ENCODE measurements at places on chromosomes 11 and 22.

DNA sequence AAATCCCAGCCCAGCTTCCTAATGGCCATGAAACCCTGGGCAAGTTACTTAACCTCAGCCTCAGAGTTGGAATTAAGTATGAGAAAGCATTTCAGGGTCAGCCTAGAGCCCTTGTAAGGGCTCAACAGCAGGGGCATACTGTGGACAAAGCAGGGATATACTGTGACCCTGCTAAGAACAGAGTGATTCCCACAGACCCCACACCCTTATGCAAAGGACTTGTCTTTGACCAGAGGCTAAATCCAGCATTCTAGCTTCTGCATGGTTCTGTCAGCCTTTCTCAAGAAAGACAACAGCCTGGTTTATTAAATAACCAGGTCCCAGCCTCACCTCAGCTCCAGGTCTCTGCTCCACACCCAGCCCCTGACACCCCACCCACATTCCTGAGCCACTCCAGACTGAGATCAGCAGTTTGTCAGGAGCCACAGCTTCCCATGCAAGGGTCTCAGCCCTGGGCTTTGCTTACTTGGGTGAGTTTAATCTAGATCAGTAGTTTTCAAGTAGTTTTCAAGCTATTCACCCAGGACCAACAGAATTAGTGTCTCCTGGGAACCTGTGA lies 69.2 kb downstream of the GALNT18 start:
- no peak for DNase-seq
- no peak overlapping the region for H3K27ac ChIP-seq
- H3K27me3 ChIP-seq, result peaks cover 37% of the 10 kb centered on the region
- H3K4me3 ChIP-seq, result no peak overlapping the region
- H3K4me1 ChIP-seq, result no peaks in the 10 kb centered on the region

DNA sequence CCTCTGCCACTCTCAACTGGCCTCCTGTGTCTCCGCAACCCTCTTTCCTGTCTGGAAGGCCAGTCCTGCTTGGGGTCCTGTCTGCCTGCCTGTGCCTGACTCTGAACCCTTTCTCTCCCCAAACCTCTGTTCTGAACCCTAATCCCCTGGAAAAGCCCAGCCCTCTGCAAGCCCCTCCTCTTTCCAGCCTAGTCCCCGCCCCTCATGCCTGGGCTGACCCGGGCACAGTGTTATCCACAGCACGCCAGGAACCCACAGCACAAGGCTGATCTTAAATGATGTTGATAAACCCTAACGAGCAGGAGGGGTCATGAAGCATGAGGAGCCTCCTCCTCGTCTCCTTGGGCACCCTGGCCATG lies at the start of gene IFITM10:
Gene IFITM10 (minus strand): TSS at position 115 of the 359 bp plus-strand sequence. CDS start 153 bp downstream, outside the sequence.
- peak within 1 kb of the TSS; percentile 65 for H3K4me3 ChIP-seq
- H3K36me3 ChIP-seq, result no peaks in the 10 kb centered on the region
- H3K4me1 ChIP-seq, result peaks cover 20% of the 10 kb centered on the region
- no peak within 1 kb of the TSS for H3K27ac ChIP-seq
- H3K27me3 ChIP-seq, result peaks cover 15% of the 10 kb centered on the region

GRCh38 chr22:30733181-30733631 lies 38.5 kb downstream of the OSBP2 start:
- H3K36me3 ChIP-seq, result peaks cover 2% of the 10 kb centered on the region
- no peak overlapping the region for H3K27ac ChIP-seq
- no peaks in the 10 kb centered on the region for H3K4me1 ChIP-seq
- no peak overlapping the region for H3K4me3 ChIP-seq

DNA sequence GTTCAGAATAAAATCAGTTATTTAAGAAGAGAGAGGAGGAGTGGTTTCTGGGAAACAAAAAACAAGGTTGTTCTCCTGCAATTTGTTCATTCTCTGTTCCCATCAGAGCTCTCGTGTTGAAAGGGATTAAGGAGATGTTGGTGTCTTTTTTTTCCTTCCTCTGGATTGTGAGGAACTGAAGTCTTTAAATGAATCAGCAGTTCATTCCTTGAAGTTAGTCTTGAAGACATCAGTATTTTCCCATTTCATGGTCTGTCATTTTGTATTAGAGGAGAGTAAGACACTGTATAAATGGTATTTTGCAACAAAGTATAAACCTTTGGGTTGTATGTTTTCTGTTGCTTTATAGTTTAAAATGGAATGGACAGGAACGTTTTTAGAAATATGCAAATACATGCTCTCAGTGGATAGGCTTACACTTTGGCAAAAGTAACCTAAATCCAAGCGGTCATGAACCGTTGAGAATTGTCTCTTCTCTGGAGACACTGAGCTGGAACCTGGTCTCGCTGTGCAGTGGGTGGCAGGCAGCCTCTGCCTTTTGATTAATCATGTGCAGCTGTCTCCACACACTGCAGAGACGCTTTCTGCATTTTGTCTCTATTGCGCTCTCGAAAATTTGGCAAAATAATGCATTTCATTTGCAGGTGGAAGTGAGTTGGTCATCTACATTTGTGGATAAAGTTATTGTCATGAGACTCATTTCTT lies 33.0 kb downstream of the SAMM50 start:
- H3K27ac ChIP-seq, result no peak overlapping the region
- DNase-seq, result no peak
- H3K27me3 ChIP-seq, result no peaks in the 10 kb centered on the region

DNA sequence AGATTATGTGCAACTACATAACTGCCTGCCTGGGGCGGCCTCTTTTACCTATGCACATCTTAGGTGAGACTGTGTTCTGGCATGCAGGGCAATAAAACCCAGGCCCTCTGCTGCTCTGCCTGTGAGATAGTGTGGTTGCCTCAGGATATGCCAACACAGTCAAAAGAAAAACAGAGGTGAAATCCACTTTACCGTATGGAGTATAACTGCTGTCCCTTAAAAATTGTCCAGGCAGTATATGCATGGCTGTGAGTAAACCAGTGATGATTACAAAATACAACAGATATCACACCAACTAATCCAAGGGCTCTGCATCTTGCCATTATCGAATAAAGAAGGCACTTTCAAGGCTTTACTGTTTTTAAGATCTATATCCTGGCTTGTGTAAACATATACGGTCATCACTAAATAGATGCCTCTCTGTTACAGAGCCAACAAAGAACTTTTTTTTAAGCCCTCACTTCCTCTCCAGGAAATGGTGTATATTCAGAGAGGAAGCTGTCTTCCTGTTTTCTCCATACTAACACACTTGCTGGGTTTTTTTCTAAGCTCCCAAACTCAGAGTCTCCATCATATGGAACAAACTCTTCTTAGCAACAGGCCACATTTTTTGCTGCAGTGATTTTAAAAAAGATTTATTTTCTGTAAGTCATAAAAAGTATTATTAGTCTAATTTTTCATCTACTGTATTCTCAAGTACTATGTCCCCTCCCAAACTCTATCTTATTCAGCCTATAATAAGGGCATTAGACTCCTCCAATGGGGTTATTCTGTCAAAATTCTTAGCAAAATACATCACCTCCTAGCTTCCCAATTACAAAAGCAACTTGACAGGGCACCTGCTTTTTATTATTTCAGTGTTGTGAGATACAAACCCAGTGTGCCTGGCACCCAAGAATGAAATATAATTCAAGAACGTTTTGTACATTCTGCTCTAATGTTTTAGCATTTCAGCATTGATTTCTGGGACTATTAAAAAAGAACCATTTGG lies 135.2 kb downstream of the MAML2 start:
- no peak for DNase-seq
- H3K4me3 ChIP-seq, result peak overlapping the region; percentile 76
- H3K27ac ChIP-seq, result peak overlapping the region; percentile 95

DNA sequence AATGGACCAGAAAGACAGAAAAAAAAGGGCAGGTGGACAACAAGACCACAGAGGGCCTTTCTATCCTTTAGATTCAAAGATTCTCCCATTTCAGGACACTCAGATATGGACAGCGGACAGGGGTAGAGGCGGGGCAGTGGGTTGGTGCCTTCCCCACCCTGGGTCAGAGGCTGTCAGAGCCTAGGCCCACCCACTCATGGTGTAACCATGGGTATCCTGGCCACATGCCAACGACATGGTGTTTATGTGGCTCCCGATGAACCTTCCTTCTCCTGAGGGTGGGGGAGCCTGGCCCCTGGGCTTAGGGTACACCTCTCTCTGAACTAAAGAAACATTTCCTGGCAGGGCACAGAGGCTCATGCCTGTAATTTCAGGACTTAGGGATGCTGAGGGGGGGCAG lies 14.3 kb upstream of the P2RY2 start:
- H3K36me3 ChIP-seq, result peaks cover 6% of the 10 kb centered on the region
- H3K27me3 ChIP-seq, result peaks cover 46% of the 10 kb centered on the region
- no peak for DNase-seq
- peaks cover 8% of the 10 kb centered on the region for H3K4me1 ChIP-seq
- no peak overlapping the region for H3K27ac ChIP-seq

DNA sequence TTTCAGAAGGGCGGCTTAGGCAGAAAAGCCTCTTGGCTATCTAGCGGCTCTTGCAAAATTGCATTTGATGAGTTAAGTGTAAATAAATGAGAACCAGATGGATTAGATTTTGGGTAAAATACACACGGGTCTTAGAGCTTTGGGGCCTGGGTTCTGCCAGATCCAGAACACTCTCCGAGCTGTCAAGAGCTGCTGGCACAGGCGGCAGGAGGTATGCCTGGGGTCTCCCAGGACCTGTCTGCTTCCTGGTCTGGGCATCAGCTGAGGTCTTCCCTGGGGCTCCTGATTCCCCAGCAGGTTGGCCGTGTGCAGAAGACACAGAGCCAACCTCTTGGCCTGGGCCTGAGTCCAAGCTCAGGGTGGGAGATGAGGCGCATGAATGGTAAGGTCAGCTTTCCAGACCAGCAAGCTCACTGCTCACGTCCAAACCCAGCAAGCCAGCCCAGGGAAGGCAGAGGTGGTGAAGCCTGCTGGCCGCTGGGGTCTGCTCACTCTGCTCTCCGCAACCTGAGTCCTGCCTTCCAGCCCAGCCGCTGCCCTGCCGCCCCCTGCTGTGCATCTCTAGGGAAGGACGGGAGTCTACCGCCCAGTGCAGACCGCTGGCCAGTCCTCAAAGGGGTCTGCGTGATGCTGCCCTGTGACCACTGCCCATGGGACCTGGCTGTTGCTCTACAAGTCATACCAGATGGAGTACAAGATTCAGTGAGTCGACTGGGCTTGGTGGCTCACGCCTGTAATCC lies 44.9 kb downstream of the SCUBE1 start:
- peaks cover 14% of the 10 kb centered on the region for H3K4me1 ChIP-seq
- H3K4me3 ChIP-seq, result no peak overlapping the region
- H3K27ac ChIP-seq, result no peak overlapping the region
- DNase-seq, result no peak
- H3K27me3 ChIP-seq, result peaks cover 24% of the 10 kb centered on the region
- H3K36me3 ChIP-seq, result no peaks in the 10 kb centered on the region

DNA sequence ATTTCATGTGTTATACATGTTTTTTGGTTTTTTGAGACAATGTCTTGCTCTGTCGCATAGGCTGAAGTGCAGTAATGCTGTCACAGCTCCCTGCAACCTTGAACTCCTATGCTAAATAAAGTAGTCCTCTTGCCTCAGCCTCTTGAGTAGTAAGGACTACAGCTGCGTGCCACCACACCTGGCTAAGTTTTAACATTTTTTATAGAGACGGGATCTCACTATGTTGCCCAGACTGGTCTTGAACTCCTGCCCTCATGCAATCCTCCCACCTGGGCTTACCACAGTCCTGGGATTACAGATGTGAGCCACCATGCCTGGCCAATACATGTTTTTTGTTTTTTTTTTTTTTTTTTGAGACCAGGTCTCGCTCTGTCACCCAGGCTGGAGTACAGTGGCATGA lies 33.9 kb downstream of the SWAP70 start:
- no peak overlapping the region for H3K27ac ChIP-seq
- H3K4me1 ChIP-seq, result peaks cover 8% of the 10 kb centered on the region
- no peaks in the 10 kb centered on the region for H3K27me3 ChIP-seq

DNA sequence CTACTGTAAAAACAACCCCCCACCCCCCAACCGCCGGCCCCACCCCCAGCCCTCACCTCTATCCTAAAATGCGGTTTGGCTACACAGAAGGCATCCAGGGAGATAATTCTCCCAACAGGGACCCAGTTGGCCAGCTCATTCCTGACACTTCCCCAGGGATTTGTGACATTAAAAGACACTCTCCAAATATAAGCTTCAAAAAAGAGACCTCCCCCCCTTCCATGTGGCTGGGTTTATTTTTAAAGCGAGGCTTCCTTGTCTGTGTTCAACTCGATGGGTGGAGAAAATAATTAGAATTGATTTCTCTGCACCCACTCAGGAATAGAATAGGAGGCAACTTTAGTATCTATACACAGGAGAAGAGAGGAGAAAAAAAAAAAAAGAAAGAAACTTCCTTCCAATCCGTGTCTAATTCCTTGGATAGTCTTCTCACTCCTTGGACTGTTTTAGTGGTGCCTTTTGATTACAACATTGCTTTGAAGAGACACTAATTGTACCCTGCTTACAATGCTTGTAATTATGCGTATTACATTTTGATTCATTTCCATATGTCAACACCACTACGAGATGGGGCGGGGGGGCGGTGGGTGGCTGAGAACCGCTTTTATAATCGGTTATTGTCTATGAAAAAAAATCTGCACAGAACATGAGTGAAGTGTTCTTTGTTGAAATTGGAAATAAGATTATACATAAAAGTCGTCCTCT lies 500.4 kb downstream of the MIAT start:
- no peaks in the 10 kb centered on the region for H3K36me3 ChIP-seq
- no peak overlapping the region for H3K4me3 ChIP-seq
- no peak for DNase-seq

- H3K27ac ChIP-seq, result peak overlapping the region; percentile 81
- peak; percentile 81 for DNase-seq
- H3K27me3 ChIP-seq, result no peaks in the 10 kb centered on the region
- H3K4me1 ChIP-seq, result peaks cover 28% of the 10 kb centered on the region
- peak overlapping the region; percentile 61 for H3K4me3 ChIP-seq
- H3K36me3 ChIP-seq, result no peaks in the 10 kb centered on the region
Measured at GRCh38 chr22:38214302-38215056, 12.7 kb downstream of the MAFF start.

DNA sequence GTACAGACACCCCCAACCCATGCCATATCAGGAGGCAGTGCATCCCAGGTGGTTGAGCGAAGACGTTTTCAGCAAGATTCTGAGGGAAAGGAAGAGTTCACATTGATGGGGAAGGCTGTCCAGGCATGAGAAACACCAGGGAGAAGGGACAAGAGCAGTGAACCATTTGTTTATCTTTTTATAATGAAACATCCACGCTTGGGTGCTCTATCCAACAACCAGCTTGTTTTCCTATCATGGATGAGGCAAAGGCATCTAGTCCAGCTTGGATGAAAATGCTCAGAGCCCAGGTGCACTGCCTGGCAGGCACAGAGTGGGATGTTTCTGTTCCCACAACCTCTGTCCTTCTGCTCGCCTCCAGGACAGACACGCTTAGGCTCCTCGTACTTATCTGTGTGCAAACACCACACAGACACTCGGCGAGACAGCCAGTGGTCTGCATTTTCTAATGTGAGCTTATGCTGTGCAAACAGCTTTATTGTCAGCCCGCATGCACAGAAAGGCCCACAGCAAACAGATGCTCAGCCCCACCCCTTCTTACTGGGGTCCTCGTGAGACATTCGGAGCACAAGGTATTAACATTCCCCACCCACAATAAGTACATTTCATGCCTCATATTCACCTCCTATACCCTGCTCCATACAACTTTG lies 45.4 kb upstream of the NTM start:
- no peak for DNase-seq
- no peak overlapping the region for H3K4me3 ChIP-seq
- no peaks in the 10 kb centered on the region for H3K27me3 ChIP-seq
- no peaks in the 10 kb centered on the region for H3K4me1 ChIP-seq
- H3K27ac ChIP-seq, result no peak overlapping the region

Data from T-helper 17 cell (primary cell).